ENCODE measurements at places on chromosomes 3 and 15. TPM values are rescaled to one million over a fixed set of nuclear protein-coding genes. Genes with fewer than 3 reads are reported as not detected.

DNA sequence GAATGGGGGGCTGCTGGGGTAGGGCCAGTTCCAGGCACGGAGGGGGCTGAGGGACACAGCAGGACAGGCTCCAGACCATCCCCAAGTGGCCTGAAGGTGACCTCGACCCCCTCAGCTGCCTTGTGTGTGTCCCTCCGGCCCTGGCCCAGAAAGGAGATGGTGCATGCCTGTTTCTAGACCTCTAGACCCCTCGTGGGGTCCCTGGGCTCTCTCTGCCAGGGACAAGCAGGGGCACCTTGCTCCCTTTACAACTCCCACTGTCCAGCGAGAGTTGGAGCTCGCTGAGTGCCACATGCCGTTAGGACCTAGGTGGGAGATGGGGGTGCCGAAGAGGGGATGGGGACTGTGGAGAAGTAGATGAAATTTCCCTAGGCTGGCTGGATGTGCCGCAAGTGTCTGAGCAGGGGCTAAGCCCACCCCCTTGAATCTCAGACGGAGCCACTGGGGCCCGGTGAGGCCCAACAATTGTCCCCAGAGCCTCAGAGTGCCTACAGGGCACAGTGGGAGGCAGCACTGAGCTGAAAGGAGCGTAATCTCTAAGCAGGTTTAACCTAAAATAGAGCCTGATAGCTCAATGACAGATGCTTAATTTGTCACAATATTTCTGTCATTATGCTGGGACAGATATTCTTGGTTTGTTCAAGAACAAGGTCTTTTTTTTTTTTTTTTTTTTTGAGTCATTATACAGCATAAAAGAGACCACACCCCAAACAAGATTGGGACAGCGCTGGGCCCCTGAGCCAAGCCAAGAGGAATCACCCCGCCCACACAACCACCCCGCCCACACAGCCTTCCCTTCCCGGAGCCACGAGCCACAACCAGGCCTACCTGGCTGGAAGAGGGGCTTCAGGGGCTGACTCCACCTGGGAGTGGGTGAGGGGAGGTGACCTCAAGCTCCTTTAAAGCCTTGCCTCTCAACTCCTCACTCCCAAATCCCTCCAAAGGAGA lies 23.6 kb upstream of the KLF13 start:
- no peak for DNase-seq
- H3K36me3 ChIP-seq = no peaks in the 10 kb centered on the region
- peak overlapping the region; percentile 14 for H3K27ac ChIP-seq
- no peaks in the 10 kb centered on the region for H3K27me3 ChIP-seq

GRCh38 chr15:97037080-97037479 lies 706.6 kb downstream of the NR2F2 start:
- no peak overlapping the region for H3K27ac ChIP-seq
- no peak overlapping the region for H3K4me3 ChIP-seq
- H3K27me3 ChIP-seq = no peaks in the 10 kb centered on the region
- H3K4me1 ChIP-seq = no peaks in the 10 kb centered on the region
- DNase-seq = no peak
- no peaks in the 10 kb centered on the region for H3K36me3 ChIP-seq

GRCh38 chr3:46977811-46978195 lies 1.3 kb upstream of the CCDC12 start:
- H3K4me1 ChIP-seq = peaks cover 32% of the 10 kb centered on the region
- no peaks in the 10 kb centered on the region for H3K27me3 ChIP-seq
- H3K4me3 ChIP-seq = no peak overlapping the region
- DNase-seq = no peak

DNA sequence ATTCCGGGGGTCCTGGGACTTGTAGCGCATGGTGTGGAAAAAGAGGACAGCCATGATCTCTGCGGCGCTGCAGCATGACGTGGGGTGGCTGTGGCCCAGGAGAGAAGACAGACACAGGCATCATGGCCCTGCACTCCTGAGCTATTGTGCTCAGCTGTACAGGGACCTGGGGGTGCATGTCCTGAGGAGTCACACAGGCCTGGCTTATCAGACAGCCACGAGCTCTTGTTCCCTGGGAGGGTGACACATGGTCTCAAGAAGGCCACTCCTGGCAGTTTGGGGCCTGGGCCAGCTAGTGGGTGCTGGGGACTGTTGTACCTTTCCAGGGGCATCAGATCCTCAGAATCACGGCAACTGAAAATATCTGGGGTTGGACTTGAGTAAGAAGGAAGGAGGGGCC lies 13.7 kb downstream of the TKT start:
- H3K4me1 ChIP-seq = peaks cover 63% of the 10 kb centered on the region
- no peak overlapping the region for H3K4me3 ChIP-seq
- peak overlapping the region; percentile 57 for H3K27ac ChIP-seq
- no peak for DNase-seq

The BLM gene
- total RNA-seq = 1.3 TPM

GRCh38 chr15:84874981-84875699 lies 9.3 kb upstream of the SLC28A1 start:
- H3K4me3 ChIP-seq = no peak overlapping the region
- DNase-seq = no peak
- no peaks in the 10 kb centered on the region for H3K27me3 ChIP-seq
- H3K27ac ChIP-seq = no peak overlapping the region
- H3K36me3 ChIP-seq = no peaks in the 10 kb centered on the region

The IQSEC1 gene
- 13.1 TPM for total RNA-seq

The CIAO2A gene
- 36.6 TPM for total RNA-seq

GRCh38 chr3:188662795-188663194 lies 508.8 kb downstream of the LPP start:
- H3K27me3 ChIP-seq = no peaks in the 10 kb centered on the region
- H3K27ac ChIP-seq = no peak overlapping the region
- H3K4me1 ChIP-seq = no peaks in the 10 kb centered on the region
- no peak for DNase-seq
- no peak overlapping the region for H3K4me3 ChIP-seq

DNA sequence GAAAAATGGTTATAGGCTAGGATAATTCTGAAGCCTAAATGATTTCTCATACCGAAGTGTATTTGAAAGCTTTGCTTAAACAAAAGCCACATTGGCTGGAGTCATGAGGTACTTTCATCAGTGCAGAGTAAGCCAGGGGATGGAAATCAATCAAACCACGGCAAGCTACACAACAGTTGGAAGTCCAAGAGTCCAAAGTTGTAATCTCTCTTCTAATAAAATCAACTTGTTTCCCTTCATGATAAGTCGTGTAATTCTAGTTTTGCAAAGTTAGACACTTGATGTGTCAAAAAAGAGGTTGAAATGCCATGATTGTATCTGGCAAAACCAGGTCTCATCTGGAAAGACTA lies 250.5 kb upstream of the VEPH1 start:
- no peak overlapping the region for H3K4me3 ChIP-seq
- H3K27me3 ChIP-seq = no peaks in the 10 kb centered on the region
- no peak for DNase-seq
- H3K4me1 ChIP-seq = no peaks in the 10 kb centered on the region

The MASP1 gene
- 0.92 TPM for total RNA-seq

- H3K4me3 ChIP-seq = no peak overlapping the region
- H3K4me1 ChIP-seq = no peaks in the 10 kb centered on the region
- no peak for DNase-seq
- no peaks in the 10 kb centered on the region for H3K36me3 ChIP-seq
- no peak overlapping the region for H3K27ac ChIP-seq
- no peaks in the 10 kb centered on the region for H3K27me3 ChIP-seq
Measured at GRCh38 chr15:97114900-97115760, 784.6 kb downstream of the NR2F2 start.

DNA sequence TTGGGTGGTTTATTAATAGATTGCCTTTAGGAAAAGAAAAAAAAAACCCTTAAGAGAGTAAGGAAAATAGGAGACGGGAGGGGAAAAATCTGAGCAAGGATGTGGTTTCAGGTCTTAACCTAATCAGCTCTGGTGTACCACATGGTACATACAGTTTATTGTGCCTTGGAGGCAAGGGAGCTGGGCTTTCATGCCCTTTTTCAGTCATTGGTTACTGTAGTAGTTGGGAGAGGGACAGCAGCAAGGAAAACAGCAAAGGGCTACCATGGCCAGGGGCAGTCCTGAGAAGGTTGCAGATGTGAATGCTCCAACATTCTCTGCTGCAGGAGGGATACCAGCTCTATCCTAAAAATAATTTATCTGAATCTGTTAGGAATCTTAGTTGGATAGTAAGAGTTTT lies 5.9 kb downstream of the CMC1 start:
- H3K27ac ChIP-seq = no peak overlapping the region
- H3K27me3 ChIP-seq = no peaks in the 10 kb centered on the region
- H3K36me3 ChIP-seq = no peaks in the 10 kb centered on the region
- DNase-seq = no peak
- no peak overlapping the region for H3K4me3 ChIP-seq

The NPAP1 gene
- not detected for total RNA-seq

DNA sequence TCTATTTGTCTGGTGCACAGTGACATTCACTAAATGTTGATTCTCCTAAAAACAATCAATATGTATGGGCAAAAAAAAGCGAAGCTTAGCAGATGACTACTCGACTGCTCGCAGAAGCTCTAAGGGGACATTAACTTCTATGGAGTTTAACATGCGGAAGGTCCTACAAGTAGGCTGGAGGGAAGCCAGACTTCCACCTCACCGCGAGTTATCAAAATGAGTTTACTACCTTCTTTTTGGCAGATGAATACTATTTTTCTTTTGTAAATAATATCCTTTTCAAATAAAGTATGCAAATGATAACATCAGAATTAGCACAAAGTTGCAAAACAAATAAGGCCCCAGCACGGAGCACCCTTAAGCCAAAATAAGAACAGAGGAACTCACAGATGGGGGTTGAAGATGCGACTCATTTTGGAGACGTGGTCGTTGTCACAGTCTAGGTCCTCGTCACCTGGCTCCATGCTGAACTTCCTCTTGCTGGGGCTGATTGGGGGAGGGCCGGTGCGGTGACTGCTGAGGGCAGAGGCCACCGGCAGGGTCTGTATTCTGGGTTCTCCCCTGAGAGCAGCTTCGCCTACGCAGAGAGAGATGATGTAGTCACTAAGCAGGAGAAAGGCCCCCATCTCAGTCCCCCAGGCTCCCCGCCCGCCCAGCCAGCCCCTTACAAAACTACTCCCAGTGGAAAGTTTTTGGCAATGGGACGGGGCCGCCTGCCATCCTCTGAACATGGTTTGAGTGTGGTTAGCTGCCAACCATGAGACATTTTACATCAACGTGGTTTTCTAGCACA lies 42.1 kb downstream of the VGLL4 start:
- H3K27me3 ChIP-seq = no peaks in the 10 kb centered on the region
- DNase-seq = no peak
- H3K36me3 ChIP-seq = no peaks in the 10 kb centered on the region
- peaks cover 25% of the 10 kb centered on the region for H3K4me1 ChIP-seq
- no peak overlapping the region for H3K4me3 ChIP-seq

The ZNF860 gene
- total RNA-seq = 3.6 TPM

The VGLL3 gene
- 1.4 TPM for total RNA-seq

DNA sequence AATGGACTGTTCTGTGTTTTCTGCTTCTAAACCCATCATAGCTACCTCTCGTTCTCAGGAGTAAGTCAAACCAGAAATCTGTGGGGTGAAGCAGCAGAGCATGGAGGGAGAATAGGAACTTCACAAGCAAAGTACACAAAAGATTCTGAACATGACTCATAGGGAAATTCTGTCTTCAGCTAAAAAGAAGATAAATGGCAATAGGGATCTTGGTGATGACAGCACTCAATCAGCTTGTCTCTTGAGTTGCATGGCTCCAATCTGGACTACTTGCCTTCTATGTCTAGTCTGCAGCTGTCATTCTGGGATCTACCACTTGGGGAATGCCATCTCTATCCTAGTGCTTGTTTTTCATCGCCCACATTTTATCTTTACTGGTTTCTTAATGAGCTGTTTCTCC lies 13.5 kb upstream of the GRAMD1C start:
- H3K36me3 ChIP-seq = no peaks in the 10 kb centered on the region
- H3K4me3 ChIP-seq = no peak overlapping the region
- H3K27me3 ChIP-seq = no peaks in the 10 kb centered on the region
- no peak for DNase-seq

- H3K36me3 ChIP-seq = no peaks in the 10 kb centered on the region
- H3K27ac ChIP-seq = no peak overlapping the region
- no peak overlapping the region for H3K4me3 ChIP-seq
- no peaks in the 10 kb centered on the region for H3K27me3 ChIP-seq
- H3K4me1 ChIP-seq = no peaks in the 10 kb centered on the region
Measured at GRCh38 chr3:139838269-139838957, 96.6 kb upstream of the CLSTN2 start.

GRCh38 chr15:85314633-85315032 lies 65.8 kb upstream of the AKAP13 start:
- H3K27ac ChIP-seq = no peak overlapping the region
- no peaks in the 10 kb centered on the region for H3K36me3 ChIP-seq
- peaks cover 34% of the 10 kb centered on the region for H3K4me1 ChIP-seq

DNA sequence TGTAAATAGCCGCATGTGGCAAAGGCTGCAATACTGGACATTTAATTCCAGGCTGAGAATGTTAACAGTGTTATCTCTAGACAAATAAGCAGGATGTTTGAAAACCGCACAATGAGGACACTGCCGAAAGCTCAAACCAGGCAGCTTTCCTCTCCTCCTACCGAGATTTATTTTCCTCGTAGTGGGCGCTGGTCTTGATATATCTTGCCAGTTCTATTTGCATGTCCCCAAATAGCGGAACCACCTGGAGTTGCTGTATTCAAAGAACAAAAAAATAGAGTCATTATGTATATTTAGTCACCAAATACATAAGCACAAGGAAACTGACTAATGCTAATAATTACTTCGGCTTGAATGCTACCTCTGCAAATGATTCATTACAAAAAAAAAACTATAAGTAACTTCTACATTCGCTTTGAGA lies 46.5 kb downstream of the CYFIP1 start:
- H3K27me3 ChIP-seq = no peaks in the 10 kb centered on the region
- H3K36me3 ChIP-seq = peaks cover 35% of the 10 kb centered on the region
- H3K27ac ChIP-seq = no peak overlapping the region
- H3K4me3 ChIP-seq = no peak overlapping the region
- H3K4me1 ChIP-seq = no peaks in the 10 kb centered on the region

The CALML4 gene
- total RNA-seq = 3.7 TPM

GRCh38 chr15:64635499-64636495 lies 139.6 kb downstream of the RBPMS2 start:
- H3K27me3 ChIP-seq = no peaks in the 10 kb centered on the region
- no peak for DNase-seq
- no peak overlapping the region for H3K4me3 ChIP-seq
- peaks cover 66% of the 10 kb centered on the region for H3K4me1 ChIP-seq

The PSTPIP1 gene
- total RNA-seq = 8.0 TPM

The RBP2 gene
- not detected for total RNA-seq

- no peaks in the 10 kb centered on the region for H3K27me3 ChIP-seq
- H3K27ac ChIP-seq = no peak overlapping the region
- H3K4me1 ChIP-seq = peaks cover 80% of the 10 kb centered on the region
- no peak overlapping the region for H3K4me3 ChIP-seq
- no peak for DNase-seq
Measured at GRCh38 chr15:64464276-64465005, 4.1 kb downstream of the ZNF609 start.

All from esophagus squamous epithelium (tissue), 5 donors.